Right atrium auricular region (tissue), 2 donors: ENCODE measurements at places on chromosomes 7 and 10. TPM values are rescaled to one million over a fixed set of nuclear protein-coding genes. Genes with fewer than 3 reads are reported as not detected.
A peak's percentile ranks its signal among the peaks of the same experiment; 100 is the strongest.

- DNase-seq, result no peak
Observed at GRCh38 chr7:3243256-3243655, 57.8 kb upstream of the SDK1 start.

DNA sequence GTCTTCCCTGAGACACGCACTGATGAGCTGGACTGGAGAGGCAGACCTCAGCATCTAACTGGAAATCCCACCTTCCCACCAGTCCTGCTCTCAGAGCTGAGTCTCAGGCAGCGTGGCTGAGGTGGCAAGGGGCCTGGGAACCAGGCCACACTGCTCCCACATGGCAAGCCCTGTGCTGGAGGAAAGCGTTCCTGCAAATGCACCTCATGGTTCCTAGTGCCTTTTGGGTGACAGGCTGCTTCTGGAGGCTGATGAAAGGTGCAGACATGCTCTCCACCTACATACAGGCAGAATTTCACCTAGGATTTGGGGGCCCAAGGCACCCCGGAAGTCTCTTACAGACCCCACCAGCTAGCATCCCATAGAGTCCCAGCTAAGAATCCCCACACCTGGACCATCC lies 432.9 kb upstream of the FOXK1 start:
- no peak for DNase-seq

DNA sequence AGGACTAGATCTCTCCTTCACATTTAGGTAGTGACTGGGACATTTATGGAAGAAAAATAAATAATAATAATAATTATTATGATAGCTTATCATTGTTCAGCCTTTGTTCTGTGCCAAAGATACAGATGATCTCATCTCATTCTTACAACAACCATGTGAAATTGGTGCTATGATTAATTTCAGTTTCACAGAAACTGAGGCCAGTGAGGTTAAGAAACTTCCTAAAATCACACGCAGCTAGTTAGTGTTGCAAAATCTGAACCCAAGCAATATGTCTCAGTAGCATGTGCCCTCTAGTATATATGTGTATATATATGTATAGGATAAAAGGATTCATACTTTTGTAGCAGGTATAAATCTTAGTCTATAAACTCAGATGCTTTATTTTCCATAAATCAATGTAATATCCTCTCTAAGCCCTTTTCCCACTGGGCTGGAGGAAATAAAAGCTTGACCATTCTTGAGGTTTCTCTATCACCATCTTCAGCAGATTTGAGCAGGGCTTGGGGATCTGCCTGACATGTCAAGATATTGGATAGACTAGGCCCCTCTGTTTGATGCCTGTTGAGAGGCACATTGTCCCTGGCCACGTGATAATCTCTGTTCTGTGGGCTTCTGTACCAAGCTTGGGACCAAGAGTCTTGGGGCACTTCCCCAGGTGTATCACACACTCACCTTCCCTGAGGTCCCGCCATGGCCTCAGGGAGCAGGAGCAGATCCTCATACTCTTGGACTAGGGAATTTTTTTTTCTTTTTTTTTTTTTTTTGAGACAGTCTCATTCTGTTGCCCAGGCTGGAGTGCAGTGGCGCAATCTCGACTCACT lies 172.6 kb upstream of the NRP1 start:
- no peak for DNase-seq

The LOXL4 gene
- 1.5 TPM for total RNA-seq

The GNAT3 gene
- total RNA-seq, result not detected

The HSPB1 gene
- 1,433 TPM for total RNA-seq

DNA sequence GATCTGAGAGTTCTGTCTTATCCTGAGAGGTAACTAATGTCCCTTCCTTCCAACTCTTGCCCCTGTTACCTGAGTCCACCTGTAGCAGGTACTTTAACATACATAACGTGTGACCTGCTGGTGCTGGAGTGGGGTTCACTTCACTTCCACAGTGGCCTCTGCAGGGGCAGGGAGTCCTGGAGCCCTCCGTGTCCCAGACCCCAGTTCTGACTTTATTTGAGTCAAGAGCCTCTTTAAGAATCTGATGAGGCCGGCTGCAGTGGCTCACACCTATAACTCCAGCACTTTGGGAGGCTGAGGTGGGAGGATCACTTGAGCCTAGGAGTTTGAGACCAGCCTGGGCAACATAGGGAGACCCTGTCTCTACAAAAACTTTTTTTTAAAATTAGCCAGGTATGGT lies 117.0 kb upstream of the RET start:
- DNase-seq, result peak; percentile 18

DNA sequence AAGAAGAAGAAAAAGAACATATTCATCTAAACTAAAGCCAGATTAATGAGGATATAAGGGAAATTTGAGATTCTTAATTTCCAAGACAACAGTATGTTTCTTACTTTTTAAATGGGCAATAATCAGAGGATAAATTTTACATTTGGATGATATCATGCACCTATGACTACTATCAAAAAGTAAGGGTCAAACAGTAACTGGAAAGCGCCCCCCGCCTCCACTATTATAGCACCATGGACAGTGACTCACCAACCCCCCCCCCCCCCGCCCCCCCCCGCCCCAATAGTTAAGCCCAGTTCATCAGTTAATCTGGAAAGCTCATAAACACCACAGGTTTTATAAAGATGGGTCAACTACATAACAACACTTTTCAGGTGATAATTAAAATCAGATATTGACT lies 194.3 kb upstream of the DGKB start:
- no peak for DNase-seq

- no peak for DNase-seq
Observed at GRCh38 chr10:33047655-33048054, 89.6 kb upstream of the ITGB1 start.

GRCh38 chr10:111522551-111522950 lies 445.7 kb downstream of the ADRA2A start:
- DNase-seq, result no peak

- DNase-seq, result peak; percentile 63
Observed at GRCh38 chr7:100801833-100802568, 25.3 kb downstream of the EPHB4 start.

- DNase-seq, result no peak
Observed at GRCh38 chr10:86367152-86367951, 757 bp upstream of the GRID1 start.

DNA sequence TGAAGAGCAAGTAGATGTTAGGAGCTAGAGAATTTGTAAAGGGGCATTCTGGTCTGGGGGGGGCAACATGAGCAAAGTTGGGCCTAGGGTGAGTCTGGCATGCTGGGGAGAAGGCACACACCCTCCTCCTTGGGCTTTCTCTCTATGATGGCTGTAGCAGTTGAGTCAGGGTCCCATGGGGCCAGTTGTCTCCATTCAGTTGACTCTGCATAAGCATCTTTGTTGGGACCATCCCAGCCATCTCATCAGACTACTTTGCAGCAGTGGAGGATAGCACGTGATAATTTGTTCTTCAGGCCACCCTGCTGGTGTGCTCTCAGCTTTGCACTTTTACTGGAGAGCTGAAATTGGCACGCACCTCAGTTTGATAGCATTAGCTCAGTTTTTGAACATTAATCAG lies 55.2 kb downstream of the LRMDA start:
- no peak for DNase-seq

- no peak for DNase-seq
Observed at GRCh38 chr10:120423431-120424197, 33.4 kb upstream of the PLPP4 start.

The SPAM1 gene
- total RNA-seq, result not detected

The SEPTIN7 gene
- 155 TPM for total RNA-seq

GRCh38 chr10:46520941-46521340 lies 35.5 kb downstream of the GPRIN2 start:
- no peak for DNase-seq

DNA sequence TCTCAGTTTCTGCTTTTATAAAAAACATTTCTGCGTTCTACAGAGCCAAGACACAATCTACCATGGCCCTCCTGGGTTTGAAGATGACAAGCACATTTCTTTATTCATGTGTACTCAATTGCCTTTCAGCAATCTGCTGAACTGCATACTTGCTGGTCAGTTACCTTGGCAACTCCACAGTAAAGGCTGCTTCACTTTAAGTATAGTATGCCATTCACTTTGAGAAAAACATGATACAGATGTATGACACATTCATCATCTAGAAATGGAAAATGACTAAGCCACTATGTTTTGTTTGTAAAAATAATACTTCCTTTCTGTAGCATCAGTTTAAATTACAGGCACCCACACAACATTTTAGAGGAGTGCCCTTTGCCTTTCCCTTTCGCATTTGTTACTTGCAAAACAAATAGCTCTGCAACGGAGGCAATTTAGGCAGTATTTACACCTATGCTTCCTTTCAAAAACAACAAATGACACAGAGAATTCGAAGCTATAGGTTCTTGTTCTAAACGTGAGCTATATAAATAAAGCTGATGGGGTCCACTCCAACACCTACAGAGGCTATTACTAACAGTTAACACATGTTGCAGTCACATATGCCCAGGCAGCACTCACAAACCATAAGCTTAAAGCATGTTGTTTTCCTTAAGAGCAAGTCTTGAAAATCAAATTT lies 23.5 kb downstream of the SGCE start:
- DNase-seq, result no peak
